DND-41 (cell line): ENCODE measurements at places on chromosomes 3 and 15.

DNA sequence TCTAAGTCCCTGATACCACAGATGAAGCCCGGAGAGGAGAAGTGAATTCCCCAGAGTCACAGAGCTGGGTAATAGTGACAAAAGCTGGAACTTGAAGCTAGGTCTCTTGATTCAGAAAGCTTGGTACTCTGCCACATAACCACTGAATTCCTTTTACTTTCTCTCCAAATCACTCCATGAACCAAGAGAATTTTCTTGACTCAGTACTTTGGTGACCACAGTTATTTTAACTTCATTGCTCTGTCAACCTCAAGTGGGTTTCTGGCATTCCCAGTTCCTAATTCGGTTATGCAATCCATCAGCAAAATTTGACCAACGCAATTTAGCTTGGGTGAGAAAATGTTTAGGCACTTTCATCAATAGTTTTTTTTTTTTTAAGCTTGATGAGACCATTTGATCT lies 61.0 kb upstream of the PPARG start:
- DNase-seq = no peak

DNA sequence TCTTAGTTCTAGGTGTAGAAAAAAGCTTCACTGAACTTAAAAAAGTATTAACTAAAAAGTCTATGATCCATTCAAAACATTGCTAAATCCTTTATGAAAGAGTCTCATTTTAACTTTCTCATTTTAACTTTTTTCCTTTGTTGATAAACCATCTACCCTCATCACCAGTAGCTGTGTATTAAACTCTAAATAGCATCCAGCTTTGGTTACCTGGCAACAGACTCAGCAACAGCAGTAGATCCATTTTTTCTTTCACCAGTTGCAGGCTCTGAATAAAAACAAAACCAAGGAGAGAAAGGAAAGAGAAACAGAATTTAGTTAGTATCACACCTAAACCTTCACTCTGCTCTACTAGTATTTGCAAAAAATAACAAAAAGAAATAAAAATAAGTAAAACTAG lies 51.6 kb downstream of the TP53BP1 start:
- DNase-seq = no peak

GRCh38 chr3:158920371-158920770 lies 118.5 kb downstream of the MFSD1 start:
- no peak for DNase-seq

GRCh38 chr15:61524086-61524485 lies 295.0 kb upstream of the RORA start:
- DNase-seq = no peak
